ENCODE measurements at places on chromosomes 11 and 22. TPM values are rescaled to one million over a fixed set of nuclear protein-coding genes. Genes with fewer than 3 reads are reported as not detected.
A peak's percentile ranks its signal among the peaks of the same experiment; 100 is the strongest.

GRCh38 chr11:86755146-86755545 lies 45.2 kb upstream of the PRSS23 start:
- no peak for DNase-seq
- no peak overlapping the region for H3K27ac ChIP-seq
- no peak overlapping the region for H3K4me3 ChIP-seq
- no peaks in the 10 kb centered on the region for H3K36me3 ChIP-seq

DNA sequence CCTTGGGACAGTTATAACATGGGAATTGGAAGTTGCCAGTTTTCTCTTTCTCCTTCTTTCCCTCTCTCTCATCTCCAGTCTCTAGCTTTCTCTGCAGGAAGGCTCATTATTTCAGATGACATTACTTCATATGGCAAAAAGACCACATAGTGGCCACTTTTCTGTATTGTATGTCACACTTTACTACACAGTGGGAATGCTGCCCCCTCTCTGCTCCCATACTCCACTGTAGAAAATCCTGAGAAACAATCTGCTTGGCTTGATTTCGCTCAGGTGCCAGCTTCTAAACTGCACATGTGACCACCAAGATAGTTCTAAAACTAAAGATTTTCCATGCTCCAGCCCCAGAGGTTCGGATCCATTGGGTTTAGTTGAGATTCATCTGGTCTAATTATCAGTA lies 860.7 kb upstream of the CCDC90B start:
- DNase-seq, result no peak
- H3K36me3 ChIP-seq, result no peaks in the 10 kb centered on the region
- no peaks in the 10 kb centered on the region for H3K27me3 ChIP-seq
- no peak overlapping the region for H3K4me3 ChIP-seq
- H3K4me1 ChIP-seq, result no peaks in the 10 kb centered on the region

- H3K27me3 ChIP-seq, result no peaks in the 10 kb centered on the region
- DNase-seq, result no peak
- H3K27ac ChIP-seq, result no peak overlapping the region
- no peak overlapping the region for H3K4me3 ChIP-seq
- peaks cover 5% of the 10 kb centered on the region for H3K36me3 ChIP-seq
These were observed 48.4 kb upstream of the EED start for GRCh38 chr11:86196085-86196696.

DNA sequence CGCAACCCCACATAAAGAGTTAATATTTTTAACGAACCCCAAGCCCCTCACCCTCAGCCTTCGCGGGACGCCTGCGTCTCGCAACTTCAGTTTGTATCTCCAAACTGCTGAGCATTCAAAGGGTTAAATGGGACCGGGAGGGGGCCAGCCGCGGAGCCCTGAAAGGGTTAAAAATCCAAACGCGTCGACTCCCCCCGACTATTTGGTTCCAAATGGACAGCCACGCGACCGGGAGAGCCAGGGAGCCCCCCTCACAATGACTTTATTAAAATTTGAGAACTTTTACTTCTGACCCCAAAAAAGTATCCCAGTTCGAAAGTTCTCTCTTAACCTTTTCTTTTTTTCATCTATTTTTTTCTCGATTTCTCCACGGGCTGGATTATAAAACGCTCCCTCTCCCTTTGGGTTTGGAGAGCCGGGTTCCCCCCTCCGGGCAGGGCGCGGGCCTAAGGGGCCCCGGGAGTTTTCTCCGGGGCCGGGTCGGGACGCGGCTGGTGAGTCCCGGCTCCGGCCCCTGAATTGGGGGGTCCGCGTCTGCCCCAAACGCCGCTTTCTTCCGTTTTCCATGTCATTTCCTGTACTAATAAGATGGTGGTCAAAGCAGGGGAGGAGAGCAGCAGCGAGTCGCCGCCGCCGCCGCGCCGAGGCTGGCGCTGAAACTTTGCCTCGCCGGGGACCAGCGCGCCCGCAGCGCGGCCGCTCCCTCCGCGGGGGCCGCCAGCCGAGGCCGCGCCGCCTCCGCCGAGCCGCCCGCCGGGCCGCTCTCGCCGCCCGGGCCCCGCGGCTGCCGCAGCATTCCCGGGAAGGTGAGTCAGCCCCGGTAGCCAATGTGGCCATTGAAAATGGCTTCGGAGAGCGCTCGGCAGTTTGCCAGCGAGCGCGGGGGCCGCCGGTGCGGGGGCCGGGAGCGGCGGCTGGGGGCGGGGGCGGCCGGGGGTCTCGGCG lies at the start of gene PRDM11:
TSS of gene PRDM11 (plus strand) at position 568 of the 945 bp plus-strand sequence. CDS start 35,128 bp downstream, outside the sequence.
- peaks cover 51% of the 10 kb centered on the region for H3K27me3 ChIP-seq
- H3K36me3 ChIP-seq, result no peaks in the 10 kb centered on the region
- peaks cover 16% of the 10 kb centered on the region for H3K4me1 ChIP-seq
- H3K27ac ChIP-seq, result peak within 1 kb of the TSS; percentile 60
- DNase-seq, result peak; percentile 32
- H3K4me3 ChIP-seq, result peak within 1 kb of the TSS; percentile 77

- H3K4me3 ChIP-seq, result no peak overlapping the region
- no peaks in the 10 kb centered on the region for H3K27me3 ChIP-seq
- H3K4me1 ChIP-seq, result peaks cover 83% of the 10 kb centered on the region
- H3K36me3 ChIP-seq, result peaks cover 86% of the 10 kb centered on the region
These were observed 3.1 kb upstream of the TMA7B start for GRCh38 chr22:39956932-39957664.

DNA sequence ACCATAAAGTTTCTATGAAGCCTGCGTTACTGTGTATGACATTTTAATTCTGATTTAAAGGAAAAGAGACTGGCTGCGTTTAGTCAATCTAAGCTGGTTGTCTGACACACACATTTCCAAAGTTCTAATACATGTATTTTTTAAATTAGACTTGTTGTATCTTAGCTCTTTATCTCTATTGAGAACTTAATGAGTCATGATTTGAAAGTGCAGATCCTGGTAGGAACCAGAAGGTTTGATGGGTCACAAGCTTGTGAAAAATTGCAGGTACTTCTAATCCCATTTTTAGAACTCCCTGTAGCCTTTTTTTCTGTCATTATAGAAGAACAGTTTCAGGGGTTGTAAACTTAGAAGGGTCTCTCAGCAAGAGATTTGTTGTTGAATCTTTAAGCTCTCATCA lies 210.3 kb downstream of the DDX10 start:
- H3K27me3 ChIP-seq, result no peaks in the 10 kb centered on the region
- no peak overlapping the region for H3K4me3 ChIP-seq
- H3K27ac ChIP-seq, result no peak overlapping the region
- no peaks in the 10 kb centered on the region for H3K36me3 ChIP-seq

DNA sequence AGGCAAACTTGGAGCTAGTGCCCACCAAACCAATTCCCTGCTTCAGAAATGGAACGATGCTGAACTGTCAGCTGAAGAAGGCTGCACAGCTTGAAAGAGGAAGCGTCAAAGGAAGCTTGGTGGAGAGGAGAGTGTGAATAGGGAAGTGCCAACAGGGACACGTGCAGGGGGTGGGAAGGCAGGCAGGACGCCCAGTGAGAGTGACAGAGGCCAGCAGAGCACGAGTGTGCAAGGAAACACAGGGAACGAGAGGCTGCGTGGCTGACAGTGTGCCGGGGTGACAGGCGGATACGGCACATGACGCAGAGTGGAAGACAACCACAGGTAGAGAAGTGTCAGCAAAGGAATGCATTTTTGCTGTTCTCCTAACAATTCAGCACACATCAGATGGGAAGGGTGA lies 196.4 kb downstream of the LARGE1 start:
- no peak for DNase-seq
- H3K4me1 ChIP-seq, result no peaks in the 10 kb centered on the region
- no peaks in the 10 kb centered on the region for H3K36me3 ChIP-seq
- H3K27me3 ChIP-seq, result no peaks in the 10 kb centered on the region
- no peak overlapping the region for H3K27ac ChIP-seq
- H3K4me3 ChIP-seq, result no peak overlapping the region

GRCh38 chr22:28208036-28208435 lies 289.0 kb upstream of the PITPNB start:
- no peaks in the 10 kb centered on the region for H3K36me3 ChIP-seq
- H3K27me3 ChIP-seq, result peaks cover 3% of the 10 kb centered on the region
- DNase-seq, result no peak
- no peak overlapping the region for H3K4me3 ChIP-seq
- no peak overlapping the region for H3K27ac ChIP-seq

GRCh38 chr22:43891360-43892182 lies at the start of gene PNPLA5:
TSS of gene PNPLA5 (minus strand) at chr22:43892013. CDS start at chr22:43891880, 133 bp downstream.
- H3K27me3 ChIP-seq, result peaks cover 28% of the 10 kb centered on the region
- no peaks in the 10 kb centered on the region for H3K4me1 ChIP-seq
- DNase-seq, result no peak
- no peak within 1 kb of the TSS for H3K4me3 ChIP-seq
- H3K27ac ChIP-seq, result no peak within 1 kb of the TSS

DNA sequence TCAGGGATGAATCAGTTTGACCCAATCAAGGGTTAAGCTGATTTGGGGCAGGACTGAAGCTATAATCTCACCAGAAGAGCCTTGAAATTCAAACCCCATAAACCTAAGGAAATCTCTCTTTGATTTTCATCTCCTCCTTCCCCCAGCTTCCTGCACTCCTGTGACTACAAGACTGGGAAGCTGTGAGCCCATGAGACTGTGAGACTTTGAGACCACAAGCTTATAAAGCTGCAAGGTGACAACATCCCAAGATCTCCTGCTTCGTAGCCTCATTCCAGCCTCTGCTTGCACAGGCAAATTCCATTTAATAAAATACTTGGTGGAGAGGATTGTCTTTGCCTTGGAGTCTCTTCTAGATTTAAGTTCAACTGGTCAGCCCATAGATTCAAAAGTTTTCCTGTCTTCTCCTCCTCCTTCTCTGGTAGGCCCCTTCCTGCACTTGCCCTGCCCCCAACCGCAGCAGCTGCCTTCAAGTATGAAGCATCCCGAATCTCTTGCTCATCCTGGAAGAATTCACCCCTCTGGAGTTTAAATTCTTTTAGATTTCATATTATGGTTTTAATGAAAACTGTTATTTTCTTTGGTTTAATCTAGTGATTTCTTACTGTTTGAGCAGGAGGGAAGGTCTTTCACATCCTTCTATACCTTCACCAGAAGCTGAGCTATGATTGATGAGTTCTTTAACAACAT lies 42.1 kb downstream of the PAMR1 start:
- H3K4me1 ChIP-seq, result no peaks in the 10 kb centered on the region
- peaks cover 29% of the 10 kb centered on the region for H3K27me3 ChIP-seq
- no peaks in the 10 kb centered on the region for H3K36me3 ChIP-seq
- no peak overlapping the region for H3K4me3 ChIP-seq

DNA sequence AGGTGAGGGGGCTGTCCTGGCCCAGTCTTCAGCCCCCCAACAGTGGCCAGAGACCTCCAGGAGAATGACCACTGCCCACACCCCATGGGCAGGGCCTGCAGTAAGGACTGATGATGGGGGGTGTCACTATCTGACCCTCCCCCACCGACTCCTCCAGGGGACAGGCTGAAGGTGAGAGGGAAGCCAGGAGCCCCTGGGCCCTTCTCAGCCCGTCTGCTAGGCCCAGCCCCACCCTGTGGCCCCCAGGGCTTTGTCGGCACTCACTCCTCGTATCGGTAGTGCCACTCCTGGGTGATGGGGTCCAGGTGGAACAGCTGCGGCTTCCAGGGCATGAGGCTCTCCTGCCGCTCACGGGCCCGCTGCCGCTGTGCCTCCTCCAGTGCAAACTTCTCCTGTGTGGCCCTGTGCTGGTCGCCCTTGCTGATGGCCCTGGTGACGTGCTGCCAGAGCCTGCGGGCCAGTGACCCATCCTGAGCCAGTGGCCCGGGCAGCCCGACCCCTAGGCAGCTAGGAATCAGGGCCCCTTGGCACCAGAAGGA lies 35.4 kb upstream of the CARS1 start:
- DNase-seq, result no peak
- no peaks in the 10 kb centered on the region for H3K36me3 ChIP-seq
- no peaks in the 10 kb centered on the region for H3K4me1 ChIP-seq
- H3K27ac ChIP-seq, result no peak overlapping the region
- H3K27me3 ChIP-seq, result peaks cover 1% of the 10 kb centered on the region

DNA sequence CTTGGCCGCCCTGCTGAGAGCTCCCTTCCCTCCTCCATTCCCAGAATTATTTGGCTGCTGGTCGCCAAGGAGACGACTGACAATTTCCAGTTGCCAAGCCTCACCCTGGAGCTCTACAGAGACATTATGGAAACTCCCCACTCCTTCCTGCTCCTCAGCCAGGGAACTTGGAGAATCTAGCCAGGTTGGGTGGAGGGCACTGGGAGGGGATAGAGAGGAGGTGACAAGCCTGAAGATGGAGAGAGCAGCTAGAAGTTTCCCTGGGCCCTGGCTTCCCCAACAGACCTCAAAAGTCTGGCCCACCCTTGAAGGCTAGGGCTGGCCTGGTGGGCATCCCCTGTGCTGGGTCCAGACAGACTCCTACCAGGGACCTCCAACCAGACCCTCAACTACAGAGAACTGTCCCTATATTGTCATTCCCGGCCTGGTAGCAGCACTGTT lies 6.7 kb upstream of the VSIG10L2 start:
- H3K27me3 ChIP-seq, result no peaks in the 10 kb centered on the region
- DNase-seq, result no peak

DNA sequence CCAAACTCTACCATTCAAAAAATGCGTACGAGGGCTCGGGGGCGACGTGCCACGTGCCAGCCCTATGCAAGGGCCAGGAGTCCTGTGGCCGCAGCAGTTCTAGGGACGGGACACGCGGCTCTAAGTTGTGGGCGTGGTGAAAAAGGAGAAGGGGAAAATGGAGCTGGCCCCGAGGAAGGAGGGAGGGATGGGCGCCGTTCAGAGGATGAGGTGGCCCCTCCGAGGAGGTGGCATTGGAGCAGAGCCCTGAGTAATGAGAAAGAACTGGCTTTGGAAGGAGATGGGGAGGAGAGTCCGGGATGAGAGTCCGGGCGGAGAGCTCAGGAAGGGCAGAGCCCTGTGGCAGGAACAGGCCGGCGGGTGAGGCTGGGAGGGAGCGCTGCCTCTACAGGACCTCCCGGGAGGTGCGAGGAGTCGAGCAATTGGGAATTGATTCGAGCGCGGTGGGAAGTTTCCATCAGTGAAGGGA lies 21.0 kb downstream of the OTUB1 start:
- H3K4me1 ChIP-seq, result peaks cover 3% of the 10 kb centered on the region
- DNase-seq, result no peak
- no peak overlapping the region for H3K27ac ChIP-seq
- peaks cover 25% of the 10 kb centered on the region for H3K27me3 ChIP-seq

- H3K4me1 ChIP-seq, result peaks cover 31% of the 10 kb centered on the region
- H3K4me3 ChIP-seq, result peak overlapping the region; percentile 84
- no peaks in the 10 kb centered on the region for H3K27me3 ChIP-seq
- H3K27ac ChIP-seq, result peak overlapping the region; percentile 67
These were observed 2.3 kb downstream of the SMTN start for GRCh38 chr22:31083377-31083768.

GRCh38 chr11:20337526-20338154 lies 25.9 kb upstream of the HTATIP2 start:
- no peak overlapping the region for H3K27ac ChIP-seq
- no peaks in the 10 kb centered on the region for H3K36me3 ChIP-seq
- DNase-seq, result no peak
- H3K27me3 ChIP-seq, result peaks cover 64% of the 10 kb centered on the region

GRCh38 chr11:93939084-93939760 lies 81.9 kb upstream of the HEPHL1 start:
- H3K36me3 ChIP-seq, result no peaks in the 10 kb centered on the region
- no peak overlapping the region for H3K4me3 ChIP-seq
- no peak overlapping the region for H3K27ac ChIP-seq
- H3K4me1 ChIP-seq, result no peaks in the 10 kb centered on the region

- H3K4me1 ChIP-seq, result no peaks in the 10 kb centered on the region
- no peak overlapping the region for H3K27ac ChIP-seq
- DNase-seq, result no peak
- no peaks in the 10 kb centered on the region for H3K36me3 ChIP-seq
These were observed 30.4 kb downstream of the KCNJ4 start for GRCh38 chr22:38424525-38425080.

PLAAT3 gene
- total RNA-seq, result 17.3 TPM

GRCh38 chr22:43860831-43861230 lies 1.5 kb downstream of the SULT4A1 start:
- no peak for DNase-seq
- no peak overlapping the region for H3K4me3 ChIP-seq
- H3K4me1 ChIP-seq, result no peaks in the 10 kb centered on the region
- H3K27ac ChIP-seq, result no peak overlapping the region

CABP4 gene
- total RNA-seq, result 0.73 TPM

MRGPRD gene
- not detected for total RNA-seq

MYO7A gene
- 0.30 TPM for total RNA-seq
